Skin of body (tissue), 3 donors: ENCODE measurements at places on chromosomes 7 and 10.

DNA sequence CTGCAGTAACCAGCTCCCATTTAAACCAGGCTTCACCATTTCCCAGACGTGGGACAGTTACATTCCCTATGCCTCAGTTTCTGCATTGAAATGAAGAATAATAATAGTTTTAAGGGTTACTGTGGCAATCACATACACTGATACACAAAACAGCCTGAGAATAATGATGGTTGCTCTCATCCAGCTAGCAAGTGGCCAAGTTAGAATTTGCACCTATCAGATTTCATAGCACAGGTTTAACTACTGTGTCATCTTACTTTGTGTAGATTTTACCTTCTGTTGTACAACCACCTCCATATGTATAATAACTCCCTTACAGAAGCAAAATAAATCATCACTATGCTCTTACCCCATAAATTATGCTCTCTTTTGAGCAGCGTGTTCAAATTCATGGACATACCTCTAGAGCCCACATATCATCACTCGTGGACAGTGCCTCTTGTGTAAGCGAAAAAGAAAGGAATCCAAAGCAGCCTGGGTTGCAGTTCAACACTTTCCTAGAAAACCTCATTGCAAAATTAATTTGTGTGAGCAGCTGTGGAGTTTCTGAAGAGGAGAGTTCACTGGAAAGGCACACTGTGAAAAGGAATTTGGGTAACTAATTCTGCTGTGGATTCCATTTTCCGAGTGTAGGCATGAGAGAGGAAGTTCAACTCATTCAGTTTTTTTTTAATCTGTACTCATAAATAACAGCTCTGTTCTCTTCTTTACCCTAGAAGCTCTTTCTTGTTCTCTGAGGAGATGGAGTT, 492.5 kb downstream of the ARL4A start:
- DNase-seq: no peak

GRCh38 chr10:117536866-117537435, 5.6 kb upstream of the EMX2 start:
- no peak for DNase-seq

GRCh38 chr10:260819-261429, 125.7 kb downstream of the ZMYND11 start:
- DNase-seq: no peak

GRCh38 chr7:157573244-157573643, 236.4 kb downstream of the DNAJB6 start:
- no peak for DNase-seq

GRCh38 chr7:108503112-108504026, 22.6 kb downstream of the PNPLA8 start:
- no peak for DNase-seq

- DNase-seq: no peak
Observed at GRCh38 chr10:91415816-91416215, 5.7 kb downstream of the HECTD2 start.

DNA sequence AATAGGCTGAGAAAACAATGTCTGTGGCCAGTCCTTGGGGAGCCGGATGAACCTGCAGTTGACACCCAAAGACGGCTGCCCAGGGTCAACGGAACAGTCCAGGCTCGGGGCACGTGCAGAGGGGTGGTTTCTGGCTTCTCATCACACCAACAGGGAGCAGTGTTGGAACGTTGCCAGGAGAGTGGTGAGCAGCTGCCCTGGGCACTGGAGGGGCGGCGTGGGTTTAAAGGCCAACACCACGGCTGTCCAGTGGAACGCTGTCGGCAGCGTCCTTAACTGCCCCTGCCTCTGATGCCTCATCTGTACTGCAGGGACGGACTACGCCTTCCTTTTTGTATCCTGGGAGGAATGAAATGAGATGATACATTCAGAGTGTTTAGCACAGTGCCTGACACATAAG, 19.8 kb downstream of the JCAD start:
- no peak for DNase-seq
